ENCODE measurements at places on chromosomes 5 and 9.
A peak's percentile ranks its signal among the peaks of the same experiment; 100 is the strongest.

DNA sequence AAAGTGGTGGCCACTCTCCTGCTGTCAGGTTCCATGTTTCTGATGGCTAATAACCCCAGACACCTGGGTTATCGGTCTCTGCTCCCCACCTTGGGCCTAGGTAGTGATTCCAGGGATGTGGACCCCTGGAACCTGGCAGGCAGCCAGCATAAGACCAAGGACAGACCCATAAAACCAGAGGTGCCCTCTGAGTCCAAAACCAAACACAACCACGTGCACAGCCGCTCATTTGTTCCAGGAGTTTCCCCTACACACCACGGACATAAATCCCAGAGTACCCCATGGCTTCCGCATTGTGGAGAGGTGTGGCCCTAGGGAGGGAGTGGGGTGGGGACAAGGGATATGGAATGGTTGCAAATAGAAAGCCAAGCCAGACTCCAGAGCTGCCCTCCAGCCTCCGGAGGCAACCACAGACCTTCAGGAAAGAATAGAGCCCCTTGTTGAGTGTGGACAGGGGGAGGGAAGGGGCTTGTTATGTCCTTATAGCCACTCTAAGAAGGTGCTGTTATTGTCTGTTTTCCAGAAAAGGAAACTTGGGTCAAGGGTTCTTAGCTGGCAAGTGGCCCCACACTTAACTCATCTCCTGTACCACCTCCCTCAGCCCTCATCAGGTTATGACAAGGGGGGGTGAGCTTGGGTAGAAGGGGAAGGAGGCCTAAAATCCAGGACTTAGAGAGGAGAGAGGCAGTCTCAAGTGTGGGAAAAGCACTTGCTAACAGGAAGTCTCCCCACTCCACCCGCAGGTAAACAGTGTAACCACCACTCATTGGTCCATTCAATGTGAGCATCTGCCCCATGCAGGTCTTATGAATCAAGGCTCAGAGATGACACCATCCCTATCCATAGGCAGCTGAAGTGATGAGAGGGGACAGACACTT, 23.6 kb upstream of the CYSTM1 start:
- DNase-seq: no peak

- DNase-seq: no peak
These were observed 21.9 kb downstream of the NEK6 start for GRCh38 chr9:124279531-124280175.

- DNase-seq: no peak
These were observed 139.6 kb downstream of the GLIS3 start for GRCh38 chr9:4160249-4160648.

GRCh38 chr5:177447066-177447610, 524 bp downstream of the PRR7 start:
- peak; percentile 85 for DNase-seq

DNA sequence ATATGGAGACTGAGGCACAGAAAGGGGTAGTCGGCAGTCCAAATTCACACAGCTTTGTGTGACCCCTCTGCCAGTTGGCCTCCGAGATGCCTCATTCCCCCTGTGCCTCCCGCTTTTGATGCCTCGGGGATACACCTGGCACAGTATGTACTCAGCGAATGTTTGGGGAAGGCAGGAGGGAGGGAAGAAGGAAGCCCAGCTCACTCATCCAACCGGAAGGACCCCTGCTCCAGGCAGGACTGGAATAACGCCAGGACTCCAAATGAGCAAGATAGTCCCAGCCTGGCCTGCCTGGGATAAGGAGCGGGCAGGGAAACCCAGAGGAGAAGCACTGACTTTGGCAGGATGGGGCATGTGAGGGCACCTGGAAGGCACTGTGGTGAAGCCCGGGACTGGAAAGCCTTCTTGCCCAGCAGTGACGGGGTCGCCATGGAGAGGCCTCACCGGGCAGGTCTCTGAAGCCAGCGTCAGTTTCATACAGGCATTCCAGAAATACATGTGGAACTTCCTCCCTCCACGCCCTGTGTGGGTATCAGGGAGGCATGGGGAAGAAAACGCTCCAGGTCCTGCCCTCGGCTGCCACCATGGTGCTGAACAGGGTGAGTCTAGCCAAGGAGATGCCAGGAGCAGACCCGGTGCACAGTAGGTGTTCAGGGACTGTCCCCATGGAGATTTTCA, 20.3 kb downstream of the LMX1B start:
- no peak for DNase-seq

DNA sequence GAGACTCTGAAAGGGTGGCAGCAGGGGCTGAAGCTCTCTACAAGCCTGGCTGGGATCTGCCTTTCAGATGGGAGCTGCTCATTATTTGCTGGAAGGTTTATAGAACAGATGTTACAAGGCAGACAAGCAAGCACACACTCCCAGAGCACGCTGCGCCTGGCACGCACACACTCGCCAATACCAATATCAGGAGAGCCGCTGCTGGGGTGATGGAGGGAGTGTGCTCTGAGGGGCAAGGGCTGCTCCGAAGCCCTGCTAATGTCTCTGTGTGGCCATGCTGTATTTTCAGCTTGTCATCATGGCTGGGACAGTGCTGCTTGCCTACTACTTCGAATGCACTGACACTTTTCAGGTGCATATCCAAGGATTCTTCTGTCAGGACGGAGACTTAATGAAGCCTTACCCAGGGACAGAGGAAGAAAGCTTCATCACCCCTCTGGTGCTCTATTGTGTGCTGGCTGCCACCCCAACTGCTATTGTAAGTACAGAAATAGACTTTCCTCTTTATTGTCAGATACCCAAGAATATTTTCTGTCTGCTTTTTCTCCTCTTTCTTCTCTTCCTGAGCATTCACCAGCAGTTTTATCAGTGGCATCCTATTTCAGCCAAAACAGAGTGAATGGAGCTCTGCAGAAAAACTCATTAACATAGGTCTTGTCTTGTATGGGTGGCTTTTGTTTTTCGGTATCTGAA, 115.1 kb downstream of the BAAT start:
- DNase-seq: no peak

- no peak for DNase-seq
These were observed 49.9 kb upstream of the SHB start for GRCh38 chr9:38118862-38119438.

- DNase-seq: no peak
These were observed 5.1 kb upstream of the TESK1 start for GRCh38 chr9:35599763-35600604.

- DNase-seq: no peak
These were observed 225.9 kb upstream of the PCSK5 start for GRCh38 chr9:75664597-75664996.

GRCh38 chr5:150130493-150130922, 25.1 kb downstream of the PDGFRB start:
- no peak for DNase-seq

DNA sequence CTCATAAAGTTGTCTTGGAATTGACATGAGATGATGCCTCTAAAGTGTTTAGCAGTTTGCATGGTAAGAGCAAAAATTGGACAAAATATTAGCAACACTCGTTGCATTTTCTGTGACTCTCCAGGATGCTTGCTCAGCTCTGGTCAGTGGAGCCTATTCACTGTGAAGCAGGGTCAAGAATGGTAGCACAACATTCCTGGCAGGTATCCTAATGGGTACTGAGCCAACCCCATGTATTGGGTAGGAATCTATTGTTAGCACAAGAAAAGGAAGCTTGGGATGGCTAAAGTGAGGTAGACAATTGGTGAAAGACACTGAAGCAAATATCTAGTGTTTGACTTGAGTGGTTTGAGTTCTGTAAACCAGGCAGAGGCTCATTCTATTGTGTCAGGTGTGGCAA, 10.4 kb upstream of the ACTBL2 start:
- no peak for DNase-seq

DNA sequence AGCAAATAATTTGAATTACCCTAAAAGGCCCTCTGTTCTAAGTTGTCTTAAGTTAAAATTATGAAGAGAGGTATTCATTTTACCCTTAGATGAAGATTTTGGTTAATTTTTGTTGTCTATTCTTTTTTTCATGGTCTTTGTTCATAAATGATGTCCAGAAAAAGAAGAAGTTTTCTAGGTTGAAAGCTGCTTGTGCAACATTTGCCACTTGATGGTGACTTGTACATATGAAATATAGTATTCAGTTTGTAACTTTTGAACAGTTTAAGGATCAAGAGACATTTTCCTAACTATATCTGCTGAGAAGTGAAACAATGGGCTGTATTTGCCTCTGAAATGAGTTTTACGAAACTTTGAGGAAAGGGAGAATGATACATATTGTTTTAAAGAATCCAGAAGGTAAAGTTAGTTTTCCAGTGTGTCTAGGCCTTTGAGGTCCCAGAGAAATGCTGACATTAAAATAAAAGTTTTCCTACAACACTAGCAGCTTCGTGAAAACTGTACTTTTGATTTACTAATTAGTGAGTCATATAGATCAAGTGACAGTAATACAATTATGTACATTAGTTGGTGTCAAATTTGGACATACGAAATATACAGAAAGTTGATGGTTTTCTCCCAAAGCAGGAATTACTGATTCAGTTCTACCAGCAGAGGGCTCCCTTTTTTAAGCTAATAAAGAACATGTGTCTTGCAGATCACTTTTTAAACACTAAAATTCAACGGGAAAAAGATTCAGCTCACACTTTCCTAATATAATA, 70.5 kb downstream of the PIK3R1 start:
- DNase-seq: no peak

DNA sequence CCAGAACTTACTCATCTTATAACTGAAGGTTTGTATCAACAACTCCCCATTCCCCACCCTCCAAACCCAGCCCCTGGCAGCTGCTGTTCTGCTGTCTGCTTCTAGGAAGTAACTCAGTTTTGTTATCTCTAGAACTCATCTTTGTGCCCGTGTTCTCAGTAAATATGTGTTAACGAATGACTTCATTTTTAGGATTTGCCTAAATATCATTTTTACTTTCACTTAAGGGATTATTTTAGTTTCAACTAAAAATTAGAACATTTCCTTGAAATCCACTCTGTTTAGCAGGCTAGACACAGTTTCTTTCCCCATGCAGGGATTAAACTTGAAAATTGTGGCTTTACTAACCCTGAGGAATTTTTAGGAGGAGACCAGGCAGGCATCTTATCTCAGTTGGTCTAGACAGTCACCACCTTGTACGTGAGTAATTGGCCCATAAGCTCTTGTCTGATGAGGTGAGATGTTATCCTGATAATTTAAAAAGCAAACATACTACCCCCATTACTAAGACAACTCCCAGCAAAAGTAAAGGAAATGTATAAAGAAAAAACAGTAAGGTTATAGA, 68.2 kb upstream of the TNFAIP8 start:
- DNase-seq: no peak

DNA sequence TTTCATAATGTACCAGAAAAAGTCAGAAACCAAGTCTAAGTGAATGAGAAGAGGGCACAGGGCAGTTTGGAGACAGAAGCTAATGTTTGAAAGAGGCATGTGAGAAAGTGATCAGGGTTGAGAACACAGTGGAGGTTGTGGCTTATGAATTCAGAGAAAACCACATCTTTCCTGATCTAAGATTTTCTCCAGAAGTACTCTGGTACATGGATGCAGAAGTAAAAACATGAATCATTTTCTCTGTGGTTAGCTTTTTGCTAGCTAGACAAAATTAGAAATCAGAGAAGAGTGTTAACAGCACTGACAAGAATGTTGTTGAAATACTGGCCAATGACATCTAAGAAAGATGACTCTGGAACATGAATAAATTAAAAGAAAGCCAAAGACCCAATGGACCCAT, 541.1 kb downstream of the DNAH5 start:
- no peak for DNase-seq

DNA sequence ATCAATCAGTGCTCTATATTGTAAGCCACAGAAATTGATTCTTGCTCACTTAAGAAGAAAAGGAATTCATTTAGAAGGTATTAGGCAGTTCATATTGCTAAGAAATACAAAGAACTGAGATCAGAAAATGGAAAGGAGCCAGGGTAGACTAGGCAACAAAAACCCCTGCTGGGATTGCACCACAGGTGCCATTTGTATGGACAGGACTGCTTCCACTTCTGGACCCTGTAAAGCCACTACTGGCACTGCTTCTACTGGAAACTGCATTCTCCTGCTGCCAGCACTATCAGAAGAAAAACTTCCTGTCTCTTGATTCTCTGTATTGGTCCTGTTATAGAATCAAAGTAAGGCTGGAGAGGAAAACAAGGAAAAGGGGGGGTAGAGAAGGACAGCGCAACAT, 45.9 kb downstream of the CERT1 start:
- DNase-seq: no peak

DNA sequence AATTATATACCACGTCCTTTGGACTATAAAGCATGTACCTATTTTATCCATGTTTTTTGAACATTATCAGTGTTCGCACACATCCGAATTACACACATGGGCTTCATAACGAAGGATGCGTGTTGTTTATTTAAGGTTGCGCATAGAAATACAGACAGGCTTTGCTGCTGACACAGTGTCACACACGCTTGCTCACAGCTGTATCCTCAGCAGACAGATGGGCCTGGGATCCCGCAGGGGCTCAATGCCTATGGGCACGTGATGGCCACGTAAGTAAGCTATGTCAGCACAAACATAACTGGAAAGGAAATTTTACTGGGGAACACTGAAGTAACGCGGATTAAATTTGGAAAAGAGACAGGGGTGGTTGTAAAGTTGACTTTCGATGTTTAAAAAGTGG, 76.6 kb downstream of the OTULIN start:
- DNase-seq: no peak

DNA sequence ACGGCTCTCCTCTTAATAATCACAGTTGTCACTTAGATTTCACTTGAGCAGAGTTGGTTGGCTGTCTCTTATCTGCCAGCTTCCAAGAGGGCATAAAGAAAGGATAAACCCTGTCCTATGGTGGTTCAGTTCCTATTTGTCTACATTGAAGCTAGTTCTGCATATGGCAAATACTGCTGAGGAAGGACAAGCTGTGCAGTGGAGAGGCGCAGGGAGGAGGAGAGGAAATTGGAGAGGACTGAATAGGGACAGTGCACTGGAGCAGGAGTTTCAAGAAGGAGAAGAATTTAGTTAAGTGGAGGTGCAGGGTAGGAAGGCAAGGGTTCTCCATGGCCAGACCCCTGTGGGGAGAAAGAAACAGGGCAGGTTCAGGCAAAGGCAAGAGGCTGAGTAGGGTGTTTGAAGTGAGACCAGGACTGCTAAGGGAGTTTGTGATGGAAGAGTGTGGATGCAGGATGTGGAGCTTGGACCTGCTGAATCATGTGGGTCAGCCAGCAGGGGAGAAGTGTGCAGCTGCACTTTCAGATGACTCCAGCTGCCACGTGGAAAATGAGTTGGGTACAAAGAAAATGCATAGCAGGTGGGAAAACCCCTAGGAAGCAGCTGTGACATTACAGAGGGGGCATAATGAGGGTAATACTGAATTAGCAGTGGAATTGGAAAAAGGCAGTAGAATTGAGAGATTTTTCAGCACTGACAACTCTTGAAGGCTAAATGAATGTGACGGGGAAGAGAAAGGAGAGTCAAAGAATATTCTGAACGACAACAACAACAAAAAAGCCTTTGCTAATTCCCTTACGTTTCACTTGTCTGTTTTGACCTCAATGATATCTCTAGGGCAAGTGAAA, 66.8 kb downstream of the MAMDC2 start:
- no peak for DNase-seq

- DNase-seq: no peak
These were observed 94.5 kb downstream of the LMX1B start for GRCh38 chr9:126708178-126708577.
